ENCODE measurements at places on chromosomes 16 and 17.

DNA sequence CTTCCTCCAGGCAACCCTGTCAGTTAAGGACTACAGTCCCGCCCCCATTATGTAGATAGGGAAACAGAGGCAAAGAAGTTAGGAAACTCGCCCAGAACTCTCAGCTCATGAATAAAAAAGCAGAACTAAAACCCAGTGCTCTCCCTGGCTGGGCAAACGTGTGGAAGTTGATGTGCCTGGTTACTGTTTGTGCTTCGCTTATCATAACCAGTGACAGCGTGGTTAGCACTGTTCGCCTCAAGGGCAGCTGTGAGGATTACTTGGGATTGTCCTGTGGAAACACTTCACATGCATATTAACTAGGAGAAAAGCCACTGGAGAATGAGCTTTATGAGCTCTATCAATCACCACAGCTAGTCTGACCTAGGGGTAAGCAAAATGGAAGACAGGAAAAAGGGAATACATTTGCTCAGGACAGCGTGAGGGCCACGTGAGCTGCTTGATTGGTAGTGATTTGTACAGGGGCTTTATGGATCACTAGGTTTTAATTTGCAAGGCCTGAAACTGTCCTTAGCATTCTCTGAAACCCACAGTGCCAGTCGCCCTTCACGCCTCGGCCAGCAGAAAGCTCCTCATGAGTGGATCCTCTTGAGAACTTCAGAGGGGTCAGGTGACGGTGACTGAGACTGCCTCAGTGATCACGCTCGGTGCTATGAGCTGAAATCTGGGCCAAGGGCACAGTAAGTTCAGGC lies 19.9 kb downstream of the CYB5D2 start:
- no peaks in the 10 kb centered on the region for H3K4me1 ChIP-seq
- H3K4me3 ChIP-seq: no peak overlapping the region
- H3K27ac ChIP-seq: no peak overlapping the region

- H3K4me1 ChIP-seq: no peaks in the 10 kb centered on the region
- no peaks in the 10 kb centered on the region for H3K36me3 ChIP-seq
- no peak overlapping the region for H3K27ac ChIP-seq
- no peak for DNase-seq
Observed at GRCh38 chr16:89183463-89183862, 11.9 kb downstream of the CDH15 start.

- H3K27ac ChIP-seq: no peak overlapping the region
- H3K27me3 ChIP-seq: no peaks in the 10 kb centered on the region
- no peaks in the 10 kb centered on the region for H3K36me3 ChIP-seq
- DNase-seq: no peak
- no peak overlapping the region for H3K4me3 ChIP-seq
Observed at GRCh38 chr17:45424769-45425124, 7.9 kb downstream of the ARHGAP27 start.

GRCh38 chr17:76893623-76894334 lies 25.6 kb downstream of the MGAT5B start:
- no peak overlapping the region for H3K27ac ChIP-seq
- no peak for DNase-seq
- H3K27me3 ChIP-seq: no peaks in the 10 kb centered on the region
- H3K4me3 ChIP-seq: no peak overlapping the region
- no peaks in the 10 kb centered on the region for H3K4me1 ChIP-seq

GRCh38 chr17:60519795-60520194 lies 6.2 kb downstream of the APPBP2 start:
- no peaks in the 10 kb centered on the region for H3K36me3 ChIP-seq
- no peak overlapping the region for H3K27ac ChIP-seq
- H3K4me3 ChIP-seq: no peak overlapping the region
- H3K27me3 ChIP-seq: no peaks in the 10 kb centered on the region
- H3K4me1 ChIP-seq: peaks cover 17% of the 10 kb centered on the region

- H3K27me3 ChIP-seq: no peaks in the 10 kb centered on the region
- H3K36me3 ChIP-seq: no peaks in the 10 kb centered on the region
- H3K4me1 ChIP-seq: peaks cover 6% of the 10 kb centered on the region
- H3K27ac ChIP-seq: peak overlapping the region; percentile 88
Observed at GRCh38 chr17:81400154-81400977, 5.1 kb downstream of the BAHCC1 start.

DNA sequence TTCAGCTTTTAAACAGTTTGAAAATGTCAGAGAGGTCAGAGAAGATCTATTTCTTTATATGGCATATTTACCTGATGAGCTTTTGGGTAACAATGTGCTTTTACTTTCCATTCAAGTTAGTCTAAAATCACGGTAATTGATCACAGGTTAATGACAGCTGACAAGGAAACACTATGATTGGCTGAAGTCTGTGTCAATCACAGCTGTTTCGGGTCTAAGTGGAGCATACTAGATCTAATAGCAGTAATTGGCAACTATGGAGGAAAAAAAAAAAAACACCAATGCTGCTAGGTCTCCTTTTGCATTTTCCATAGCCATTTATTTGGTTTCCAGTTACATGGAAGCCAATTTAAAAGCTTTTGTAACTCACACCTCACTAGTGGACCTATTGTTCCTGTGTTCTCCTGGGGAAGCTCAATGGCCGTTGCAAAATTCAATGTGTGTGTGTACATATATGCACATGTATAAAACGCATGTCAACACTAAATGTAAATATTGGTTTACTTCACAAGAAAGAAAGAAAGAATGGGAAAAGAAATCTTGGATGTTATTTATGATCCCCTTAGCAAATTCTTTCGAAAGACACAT lies 568.3 kb upstream of the ZFHX3 start:
- H3K4me1 ChIP-seq: no peaks in the 10 kb centered on the region
- H3K27me3 ChIP-seq: no peaks in the 10 kb centered on the region
- no peak overlapping the region for H3K4me3 ChIP-seq
- no peak overlapping the region for H3K27ac ChIP-seq
- DNase-seq: no peak

GRCh38 chr16:22285080-22285479 lies 12.1 kb upstream of the POLR3E start:
- no peak overlapping the region for H3K4me3 ChIP-seq
- DNase-seq: no peak
- no peaks in the 10 kb centered on the region for H3K27me3 ChIP-seq

- no peak overlapping the region for H3K27ac ChIP-seq
- H3K27me3 ChIP-seq: no peaks in the 10 kb centered on the region
- no peak overlapping the region for H3K4me3 ChIP-seq
Observed at GRCh38 chr16:50635505-50636392, 45.4 kb downstream of the SNX20 start.

DNA sequence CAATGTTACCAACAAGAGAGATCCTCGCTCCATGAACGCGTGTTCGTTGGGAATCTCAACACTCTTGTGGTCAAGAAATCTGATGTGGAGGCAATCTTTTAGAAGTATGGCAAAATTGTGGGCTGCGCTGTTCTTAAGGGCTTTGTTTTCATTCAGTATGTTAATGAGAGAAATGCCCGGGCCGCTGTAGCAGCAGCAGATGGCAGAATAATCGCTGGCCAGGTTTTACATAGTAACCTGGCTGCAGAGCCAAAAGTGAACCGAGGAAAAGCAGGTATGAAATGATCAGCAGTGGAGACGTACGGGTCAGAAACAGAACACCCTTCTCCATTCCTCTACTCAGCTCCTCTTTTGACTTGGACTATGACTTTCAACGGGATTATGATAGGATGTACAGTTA lies 13.3 kb downstream of the SOCS1 start:
- H3K4me1 ChIP-seq: peaks cover 4% of the 10 kb centered on the region
- no peak overlapping the region for H3K4me3 ChIP-seq
- no peaks in the 10 kb centered on the region for H3K36me3 ChIP-seq
- no peak overlapping the region for H3K27ac ChIP-seq
- DNase-seq: no peak

GRCh38 chr16:31711344-31711845 lies 162.2 kb upstream of the ZNF267 start:
- no peak overlapping the region for H3K4me3 ChIP-seq
- DNase-seq: no peak
- H3K27me3 ChIP-seq: no peaks in the 10 kb centered on the region
- H3K27ac ChIP-seq: no peak overlapping the region

- no peaks in the 10 kb centered on the region for H3K27me3 ChIP-seq
- no peak for DNase-seq
- no peak overlapping the region for H3K27ac ChIP-seq
- H3K36me3 ChIP-seq: no peaks in the 10 kb centered on the region
- no peaks in the 10 kb centered on the region for H3K4me1 ChIP-seq
Observed at GRCh38 chr17:61285526-61286320, 113.9 kb upstream of the TBX2 start.

DNA sequence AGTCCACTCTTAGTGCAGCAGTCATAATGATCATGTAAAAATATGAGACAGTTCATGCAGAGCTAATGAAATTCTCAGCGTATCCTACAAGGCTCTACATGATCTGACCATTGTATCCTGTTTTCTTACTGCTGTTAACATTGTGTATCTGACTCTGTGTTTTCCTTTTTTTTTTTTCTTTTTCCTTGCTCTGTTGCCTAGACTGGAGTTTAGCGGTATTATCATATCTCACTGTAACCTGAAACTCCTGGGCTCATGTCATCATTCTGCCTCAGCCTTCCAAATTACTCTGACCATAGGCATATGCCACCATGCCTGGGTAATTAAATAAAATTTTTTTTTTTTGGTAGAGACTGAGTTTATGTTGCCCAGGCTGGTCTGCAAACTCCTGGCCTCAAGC lies 12.1 kb downstream of the DUS2 start:
- H3K27me3 ChIP-seq: no peaks in the 10 kb centered on the region
- H3K27ac ChIP-seq: no peak overlapping the region
- H3K36me3 ChIP-seq: no peaks in the 10 kb centered on the region
- peaks cover under 1% of the 10 kb centered on the region for H3K4me1 ChIP-seq
- no peak for DNase-seq
- no peak overlapping the region for H3K4me3 ChIP-seq

GRCh38 chr16:70588565-70588964 lies 57.8 kb upstream of the IL34 start:
- no peak for DNase-seq
- no peak overlapping the region for H3K27ac ChIP-seq
- H3K4me1 ChIP-seq: no peaks in the 10 kb centered on the region
- no peak overlapping the region for H3K4me3 ChIP-seq

- peak overlapping the region; percentile 100 for H3K27ac ChIP-seq
- no peaks in the 10 kb centered on the region for H3K27me3 ChIP-seq
- no peaks in the 10 kb centered on the region for H3K36me3 ChIP-seq
- H3K4me1 ChIP-seq: peaks cover 3% of the 10 kb centered on the region
- DNase-seq: no peak
Observed at GRCh38 chr16:69564845-69565670, 708 bp upstream of the NFAT5 start.

- no peak for DNase-seq
- H3K4me3 ChIP-seq: no peak overlapping the region
- H3K27ac ChIP-seq: no peak overlapping the region
- peaks cover 19% of the 10 kb centered on the region for H3K4me1 ChIP-seq
Observed at GRCh38 chr16:54270711-54271110, 15.9 kb downstream of the IRX3 start.

GRCh38 chr16:9027070-9027799 lies 63.5 kb upstream of the USP7 start:
- no peak overlapping the region for H3K4me3 ChIP-seq
- no peak overlapping the region for H3K27ac ChIP-seq
- no peak for DNase-seq
- H3K27me3 ChIP-seq: no peaks in the 10 kb centered on the region
- no peaks in the 10 kb centered on the region for H3K36me3 ChIP-seq

- no peak overlapping the region for H3K4me3 ChIP-seq
- H3K27me3 ChIP-seq: no peaks in the 10 kb centered on the region
- peaks cover 30% of the 10 kb centered on the region for H3K4me1 ChIP-seq
- peak overlapping the region; percentile 77 for H3K27ac ChIP-seq
- no peak for DNase-seq
Observed at GRCh38 chr17:18191967-18192366, 8.3 kb downstream of the ALKBH5 start.

DNA sequence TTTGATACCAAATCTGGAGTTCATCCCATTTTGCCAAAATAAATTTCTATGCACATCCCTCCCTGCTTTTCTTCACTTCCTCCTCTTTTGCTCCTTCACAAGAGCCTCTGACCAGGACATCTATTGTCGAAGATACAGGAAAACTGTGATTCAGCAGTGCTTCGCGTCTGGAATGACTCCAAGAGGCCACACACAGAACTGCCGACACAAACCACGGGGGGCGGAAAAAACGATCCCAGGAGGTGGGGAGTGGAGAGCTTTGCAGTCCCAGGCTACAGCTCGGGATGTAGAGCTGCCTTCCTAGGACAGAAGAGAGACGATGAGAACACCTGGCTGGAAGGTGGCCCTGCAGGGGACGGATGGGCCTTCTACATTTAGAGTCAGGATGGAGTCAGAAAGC lies 102.8 kb downstream of the XYLT1 start:
- no peaks in the 10 kb centered on the region for H3K27me3 ChIP-seq
- H3K4me3 ChIP-seq: no peak overlapping the region
- no peaks in the 10 kb centered on the region for H3K36me3 ChIP-seq
- no peak overlapping the region for H3K27ac ChIP-seq

DNA sequence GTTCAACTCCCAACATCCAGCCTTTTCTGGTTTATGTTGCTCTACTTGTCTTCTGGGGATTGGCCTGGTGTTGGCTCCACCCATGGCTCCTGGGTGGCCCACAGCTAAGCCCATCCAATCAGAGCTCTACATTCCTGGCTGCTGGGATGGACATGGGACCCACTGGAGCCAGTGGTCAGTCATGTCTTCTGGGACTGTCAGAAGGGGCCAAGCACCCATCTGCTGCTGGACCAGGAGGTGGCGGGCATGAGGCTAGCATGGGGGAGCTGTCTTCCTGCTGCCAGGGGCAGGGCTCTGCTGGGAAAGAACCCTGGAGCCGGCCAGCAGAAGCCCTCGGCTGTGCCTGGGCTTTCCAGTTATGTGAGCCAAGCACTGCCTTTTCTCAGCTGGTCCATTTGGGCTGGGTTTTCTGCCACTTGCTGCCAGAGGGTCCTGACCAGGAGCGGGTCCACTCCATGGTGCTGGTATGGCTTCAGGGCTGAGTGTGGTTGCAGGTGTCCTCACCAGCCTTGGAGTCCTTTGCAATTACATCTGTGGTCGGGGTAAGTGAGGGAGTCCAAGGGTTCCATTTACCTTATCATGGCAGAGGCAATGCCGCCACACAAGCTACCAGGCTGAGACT lies 17.4 kb upstream of the ZNF469 start:
- no peak overlapping the region for H3K4me3 ChIP-seq
- H3K27ac ChIP-seq: no peak overlapping the region
- H3K36me3 ChIP-seq: no peaks in the 10 kb centered on the region
- no peaks in the 10 kb centered on the region for H3K27me3 ChIP-seq
- no peak for DNase-seq
- no peaks in the 10 kb centered on the region for H3K4me1 ChIP-seq

- no peak overlapping the region for H3K27ac ChIP-seq
- peaks cover 3% of the 10 kb centered on the region for H3K4me1 ChIP-seq
Observed at GRCh38 chr16:27633221-27633620, 83.3 kb downstream of the KATNIP start.

GRCh38 chr16:59259074-59259949 lies 525.2 kb upstream of the GOT2 start:
- no peak overlapping the region for H3K4me3 ChIP-seq
- no peak for DNase-seq
- H3K27me3 ChIP-seq: no peaks in the 10 kb centered on the region

DNA sequence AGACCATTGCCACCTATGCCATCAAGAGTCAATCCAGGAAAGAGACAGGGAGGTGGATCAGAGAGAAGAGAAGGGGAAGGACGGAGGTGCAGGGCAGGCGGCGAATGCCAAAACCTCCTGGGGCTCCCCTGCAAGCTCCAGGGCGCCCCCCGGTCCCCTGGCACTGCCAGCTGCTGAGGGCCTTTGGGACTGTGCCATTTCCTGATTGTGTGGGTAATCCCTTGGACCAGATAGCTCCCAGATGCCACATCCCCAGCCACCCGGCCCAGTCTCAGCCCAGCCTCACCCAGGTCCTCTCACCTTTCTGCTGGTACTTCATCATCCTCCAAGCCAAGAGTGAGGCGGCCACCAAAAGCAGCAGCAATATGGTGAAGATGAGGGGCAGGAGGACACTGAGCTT lies 14.7 kb downstream of the CD300LF start:
- no peaks in the 10 kb centered on the region for H3K36me3 ChIP-seq
- no peak overlapping the region for H3K27ac ChIP-seq
- H3K27me3 ChIP-seq: no peaks in the 10 kb centered on the region
- no peak for DNase-seq
- H3K4me1 ChIP-seq: no peaks in the 10 kb centered on the region

All from liver (tissue), 10 donors.